ENCODE measurements at places on chromosomes 7 and 10. TPM values are rescaled to one million over a fixed set of nuclear protein-coding genes. Genes with fewer than 3 reads are reported as not detected.

TMEM236 gene
- 0.05 TPM for total RNA-seq

HOXA11 gene
- total RNA-seq: not detected

FAM185A gene
- total RNA-seq: 6.5 TPM

ASIC3 gene
- total RNA-seq: 5.3 TPM

PRPS1L1 gene
- total RNA-seq: not detected

LRRC18 gene
- not detected for total RNA-seq

HOXA2 gene
- not detected for total RNA-seq

CDC14C gene
- not detected for total RNA-seq
